ENCODE measurements at places on chromosomes 13 and 19.

GRCh38 chr19:48342841-48343540, 17.6 kb downstream of the EMP3 start:
- no peak for DNase-seq

- DNase-seq: peak; percentile 75
Observed at GRCh38 chr13:27826379-27827353, 34.4 kb downstream of the GSX1 start.

GRCh38 chr13:40668335-40668734, 1.9 kb upstream of the FOXO1 start:
- DNase-seq: peak; percentile 56

DNA sequence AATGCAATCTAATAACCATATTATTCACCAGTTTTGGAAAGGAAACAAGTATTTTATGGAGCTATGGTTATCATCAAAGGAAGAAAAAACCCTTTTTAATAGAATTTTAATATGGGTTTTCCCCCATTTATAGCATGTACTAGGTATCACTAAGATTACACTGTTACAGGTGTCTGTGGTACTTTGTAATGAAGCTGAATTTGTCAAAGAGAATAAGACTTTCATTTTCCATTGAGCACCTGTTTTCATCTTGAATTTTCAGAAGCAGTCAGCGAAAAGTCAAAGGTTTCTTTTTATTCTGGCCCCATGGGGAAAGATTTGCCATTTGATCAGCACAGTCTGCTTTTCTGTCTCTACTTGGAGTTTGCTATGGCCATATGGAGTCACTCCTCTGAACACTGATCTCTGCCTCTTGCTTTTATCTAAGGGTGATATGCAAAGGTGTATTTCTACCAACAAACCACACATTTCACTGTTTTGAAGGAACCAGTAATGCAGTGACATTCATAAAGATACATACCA, 590.0 kb downstream of the DCT start:
- no peak for DNase-seq

- DNase-seq: no peak
Observed at GRCh38 chr19:21328406-21328805, 804 bp downstream of the ZNF708 start.

- no peak for DNase-seq
Observed at GRCh38 chr19:397321-397720, 11.6 kb downstream of the C2CD4C start.

GRCh38 chr13:58343076-58343475, 711.5 kb downstream of the PCDH17 start:
- DNase-seq: no peak

GRCh38 chr19:6423499-6424194, 964 bp downstream of the KHSRP start:
- peak; percentile 53 for DNase-seq

All from activated naive CD8-positive, alpha-beta T cell treated with anti-CD3 and anti-CD28 coated beads, Interleukin-2, amount 50 U/mL, for 24 hours (primary cell).